ENCODE measurements at places on chromosomes 13 and 19.

GRCh38 chr19:54172471-54173358 lies at the start of gene TMC4:
TSS of gene TMC4 (minus strand) at chr19:54173160. CDS start at chr19:54173117, 43 bp downstream.
- DNase-seq = no peak

- no peak for DNase-seq
These were observed 198.1 kb downstream of the ZNF486 start for GRCh38 chr19:20365146-20365545.

DNA sequence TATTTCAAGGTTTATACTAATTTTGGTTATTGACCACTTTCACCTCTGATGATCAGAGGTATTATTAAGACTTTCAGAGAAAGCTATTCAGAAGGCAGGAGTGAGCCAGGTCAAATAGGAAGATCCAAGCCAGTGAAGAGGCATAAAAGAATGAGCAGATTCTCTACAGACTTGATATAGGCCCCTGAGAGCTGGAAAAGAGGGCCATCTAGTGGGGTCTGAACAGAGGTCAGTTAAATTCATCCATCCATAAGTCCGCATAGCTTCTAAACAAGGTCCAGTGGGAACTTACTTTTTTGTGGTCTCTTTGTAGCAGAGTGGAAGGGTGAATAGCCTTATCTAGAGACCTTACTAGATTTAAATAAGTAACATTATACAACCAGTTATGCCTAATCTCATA lies 126.6 kb upstream of the UFM1 start:
- no peak for DNase-seq

DNA sequence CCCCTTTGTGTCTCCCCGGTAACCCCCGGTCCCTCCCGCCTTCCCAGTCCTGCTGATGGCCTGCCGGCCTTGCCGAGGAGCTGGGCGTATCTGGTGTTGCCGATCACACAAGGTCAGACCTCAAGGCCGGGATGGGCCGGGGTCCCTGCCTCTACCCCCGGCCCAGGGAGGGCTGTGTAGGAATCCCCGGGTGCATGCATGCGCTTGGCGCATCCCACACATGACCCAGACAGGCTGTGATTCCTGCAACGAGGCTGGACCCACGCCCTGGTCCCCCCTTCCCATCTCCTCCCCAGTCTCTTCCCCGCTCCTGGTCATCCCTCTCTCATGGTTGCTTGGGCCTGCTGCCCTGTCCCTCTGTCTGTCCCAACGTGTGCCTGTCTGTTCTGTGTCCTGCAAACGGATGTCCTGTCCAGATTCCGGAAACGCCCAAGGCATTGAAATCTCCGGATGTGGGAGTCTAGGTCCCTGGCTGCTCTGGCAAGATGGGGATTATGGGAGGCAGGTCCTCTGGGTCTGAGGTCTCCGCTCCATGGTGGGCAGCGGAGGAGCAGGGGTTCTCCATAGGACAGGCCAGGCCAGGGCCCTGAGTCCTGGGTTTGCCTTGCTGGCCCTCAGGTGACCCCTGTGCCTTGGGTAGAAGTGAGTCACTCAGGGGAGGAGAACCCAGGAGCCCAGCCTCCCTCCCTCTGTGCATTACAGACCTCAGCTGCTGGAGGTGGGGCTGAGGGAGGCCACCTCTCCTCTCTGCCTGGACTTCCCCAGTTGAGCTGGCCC lies 1.6 kb downstream of the PKN1 start:
- DNase-seq = no peak

DNA sequence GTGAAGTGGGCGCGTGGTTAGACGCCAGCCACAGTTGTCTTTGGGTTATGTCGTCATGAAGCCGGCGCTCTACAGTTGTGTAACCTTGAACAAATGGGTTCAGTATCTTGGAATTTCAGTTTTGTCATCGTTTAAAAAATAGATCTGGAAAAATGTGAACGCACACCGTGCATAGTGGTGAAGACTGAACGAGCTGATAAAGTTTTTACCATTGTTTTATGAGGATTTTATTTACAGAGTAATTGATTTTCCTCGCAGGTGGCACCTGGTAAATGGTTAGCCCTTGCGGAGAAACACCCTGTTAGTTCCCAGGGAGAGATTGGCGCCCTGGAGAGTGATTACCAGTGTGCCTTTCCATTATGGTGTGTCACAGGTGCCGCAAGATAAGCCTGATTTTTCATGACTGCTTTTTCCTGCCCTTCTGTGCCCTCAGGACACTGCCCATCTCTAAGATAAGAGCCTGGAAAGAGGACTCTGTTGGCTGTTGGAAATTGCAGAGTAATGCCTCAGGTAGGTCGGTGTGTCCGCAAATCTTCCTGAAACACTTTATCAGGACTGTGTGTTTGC lies 577 bp downstream of the ZNF181 start:
- peak; percentile 48 for DNase-seq

DNA sequence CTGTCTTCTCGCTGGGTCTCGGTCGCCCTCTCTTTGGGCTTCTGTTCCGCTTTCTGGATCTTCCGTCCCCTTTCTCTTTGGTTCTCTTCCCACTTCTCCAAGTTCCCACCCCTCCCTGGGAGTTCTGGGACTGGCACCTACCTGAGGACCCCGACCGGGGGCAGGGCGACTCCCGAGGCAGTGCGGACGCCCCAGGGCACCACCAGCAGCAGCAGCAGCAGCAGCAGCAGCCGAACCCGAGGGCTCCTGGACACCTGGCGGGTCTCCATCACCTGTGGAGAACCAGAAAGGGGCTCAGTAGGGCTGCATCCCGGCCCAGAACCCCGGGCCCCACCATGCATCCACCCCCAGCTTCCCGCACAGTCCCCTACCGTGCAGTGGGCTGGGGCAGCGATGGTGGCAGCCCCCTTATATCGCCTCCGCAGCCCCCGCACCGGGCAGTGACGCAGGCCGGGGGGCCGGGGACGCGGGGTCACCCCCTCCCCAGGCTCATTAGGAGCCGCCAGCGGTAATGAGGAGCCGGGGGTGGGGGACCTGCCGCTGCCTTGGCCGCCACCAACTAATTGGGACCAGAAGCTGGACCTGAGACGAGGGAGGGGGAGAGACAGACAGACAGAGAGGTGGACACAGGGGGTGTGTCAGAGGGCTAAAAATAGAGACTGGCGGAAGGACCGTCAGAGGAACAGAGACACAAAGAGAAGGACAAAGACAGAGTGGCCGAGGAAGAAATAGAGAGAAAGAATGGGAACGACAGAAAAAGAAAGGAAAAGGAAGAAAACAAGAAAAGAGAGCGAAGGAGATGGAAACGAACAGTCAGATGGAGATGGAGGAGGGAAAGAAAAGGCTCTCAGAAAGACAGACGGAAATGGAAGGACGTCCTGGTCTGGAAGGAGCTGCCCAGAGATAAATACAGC lies at the start of gene PTH2:
Gene PTH2, minus strand, starts transcription at position 371 of the 914 bp plus-strand sequence. Its CDS starts 102 bp downstream, at position 269.
- no peak for DNase-seq

DNA sequence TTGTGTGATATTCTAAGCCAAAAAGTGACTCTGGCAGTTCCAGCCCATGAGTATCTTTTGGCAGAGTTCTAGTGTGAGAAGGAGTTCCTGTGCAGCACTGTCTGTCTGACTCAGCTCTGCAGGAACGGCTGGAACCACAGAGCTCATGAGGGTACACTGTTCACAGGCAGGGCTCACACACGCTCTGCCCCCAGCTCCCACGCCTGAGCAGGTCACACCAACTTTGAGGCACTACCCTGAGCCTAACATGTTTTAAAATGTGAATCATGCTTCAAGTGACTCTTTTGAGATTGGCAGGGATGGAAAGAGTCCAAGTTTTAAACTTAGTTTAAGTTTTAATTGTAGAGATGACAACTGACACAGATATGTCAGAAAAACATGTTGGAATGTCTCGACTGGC lies 1203.3 kb downstream of the UQCRFS1 start:
- no peak for DNase-seq

- no peak for DNase-seq
These were observed 20.0 kb upstream of the WTIP start for GRCh38 chr19:34461375-34462100.

DNA sequence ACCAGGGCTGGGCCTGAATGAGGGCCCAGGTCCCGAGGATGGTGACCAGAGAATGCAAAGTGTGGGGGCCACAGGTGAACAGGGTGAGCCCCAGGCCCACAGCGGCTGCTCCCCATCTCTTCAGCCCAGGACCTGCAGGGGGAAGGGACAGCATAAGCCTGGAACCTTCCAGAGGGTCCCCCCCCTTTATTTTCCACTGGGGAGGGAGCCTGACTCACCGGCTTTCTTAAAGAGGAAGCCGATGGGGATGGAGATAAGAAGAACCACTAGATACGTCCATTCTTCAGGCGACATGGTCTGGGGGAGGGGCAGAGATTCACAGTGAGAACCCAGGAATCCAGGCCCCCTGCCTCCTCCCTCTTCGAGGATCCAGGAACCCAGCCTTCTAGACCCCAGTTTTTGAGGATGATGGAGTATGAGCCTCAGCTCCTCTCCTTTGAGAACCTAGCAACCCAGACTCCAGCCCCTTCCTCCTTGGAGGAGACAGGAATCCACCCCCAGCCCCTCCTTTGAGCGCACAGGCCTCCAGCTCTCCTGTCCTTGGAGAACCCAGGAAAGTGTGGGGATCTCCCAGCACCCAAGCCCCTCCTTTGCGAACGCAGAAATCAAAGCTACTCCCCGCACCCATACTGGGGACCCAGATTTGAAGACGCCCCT lies 1.0 kb downstream of the MBOAT7 start:
- no peak for DNase-seq

GRCh38 chr19:40588110-40588854 lies 11.6 kb downstream of the SHKBP1 start:
- DNase-seq = no peak

GRCh38 chr19:15463861-15464371 lies 428 bp downstream of the RASAL3 start:
- peak; percentile 66 for DNase-seq

GRCh38 chr13:60282186-60282585 lies 114.8 kb upstream of the TDRD3 start:
- DNase-seq = no peak

- DNase-seq = no peak
These were observed 2.3 kb downstream of the ARHGAP35 start for GRCh38 chr19:46862974-46863632.

GRCh38 chr19:49929611-49930482 lies 543 bp upstream of the NUP62 start:
- DNase-seq = peak; percentile 92

- DNase-seq = no peak
These were observed 349.0 kb downstream of the EFNB2 start for GRCh38 chr13:106186366-106187030.

DNA sequence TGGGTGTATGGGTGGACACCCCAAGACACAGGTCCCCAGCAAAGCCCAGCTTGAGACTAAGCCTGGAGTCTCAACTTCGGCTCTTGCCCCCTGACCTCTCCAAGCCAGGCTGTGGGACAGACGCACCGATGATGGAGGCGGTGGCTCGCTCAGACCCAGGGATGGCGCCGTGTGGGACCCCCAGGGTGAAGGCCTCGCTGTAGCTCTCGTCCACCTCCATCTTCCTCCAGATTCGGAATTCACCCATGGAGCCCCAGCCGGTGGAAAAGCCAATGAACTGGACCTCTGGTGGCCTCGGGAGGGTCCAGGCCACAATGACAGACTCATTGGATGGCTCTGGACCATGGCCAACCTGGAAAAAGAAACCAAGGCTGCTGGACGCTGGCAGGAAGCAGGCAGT lies 39.1 kb downstream of the F2RL3 start:
- DNase-seq = no peak

DNA sequence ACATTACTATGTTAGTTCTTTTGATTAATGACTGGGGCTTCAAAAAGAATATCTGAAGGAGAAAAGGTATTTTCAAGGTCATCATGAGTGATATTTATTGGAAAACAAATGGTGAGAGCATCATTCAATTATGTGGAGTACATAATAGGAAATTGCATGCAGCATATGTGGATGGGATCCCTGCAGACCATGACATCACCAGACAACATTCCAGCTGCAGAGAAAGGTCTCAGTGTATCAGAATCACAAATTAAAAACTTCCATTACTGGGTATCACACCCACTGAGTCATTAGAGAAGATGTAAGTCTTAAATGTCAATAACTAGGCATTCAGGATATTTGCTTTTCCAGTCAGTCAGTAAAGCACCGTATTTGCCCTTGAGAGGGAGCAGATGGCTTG lies 574.4 kb upstream of the SLC10A2 start:
- DNase-seq = no peak

GRCh38 chr13:112356190-112356589 lies 20.0 kb upstream of the SPACA7 start:
- no peak for DNase-seq

DNA sequence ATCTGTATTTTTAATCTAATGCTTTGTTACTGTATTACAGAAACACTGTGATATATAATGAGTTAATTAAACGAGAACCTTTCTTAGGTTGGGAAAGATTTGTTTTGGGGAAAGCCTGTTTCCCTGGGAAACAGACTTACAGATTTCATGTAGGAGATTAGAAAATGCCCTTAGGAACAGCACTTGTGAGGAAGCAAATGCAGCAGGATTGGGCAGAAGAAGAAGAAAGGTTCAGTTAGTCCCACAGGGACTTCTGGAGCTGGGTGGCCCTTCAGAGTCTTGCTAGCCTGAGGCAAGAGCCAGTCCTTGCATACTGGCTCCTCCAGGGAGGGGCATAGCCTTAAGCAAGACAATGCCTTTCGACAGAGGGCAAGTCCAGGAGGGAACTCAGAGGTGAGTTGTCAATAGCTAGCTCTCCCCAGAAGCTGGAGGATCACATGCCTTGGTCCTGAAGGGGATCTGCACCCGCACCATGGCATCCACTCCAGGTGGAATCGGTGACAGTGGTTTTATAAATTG lies 36.8 kb downstream of the N4BP2L1 start:
- DNase-seq = no peak

GRCh38 chr19:43936188-43936587 lies 1.1 kb upstream of the ZNF45 start:
- no peak for DNase-seq

DNA sequence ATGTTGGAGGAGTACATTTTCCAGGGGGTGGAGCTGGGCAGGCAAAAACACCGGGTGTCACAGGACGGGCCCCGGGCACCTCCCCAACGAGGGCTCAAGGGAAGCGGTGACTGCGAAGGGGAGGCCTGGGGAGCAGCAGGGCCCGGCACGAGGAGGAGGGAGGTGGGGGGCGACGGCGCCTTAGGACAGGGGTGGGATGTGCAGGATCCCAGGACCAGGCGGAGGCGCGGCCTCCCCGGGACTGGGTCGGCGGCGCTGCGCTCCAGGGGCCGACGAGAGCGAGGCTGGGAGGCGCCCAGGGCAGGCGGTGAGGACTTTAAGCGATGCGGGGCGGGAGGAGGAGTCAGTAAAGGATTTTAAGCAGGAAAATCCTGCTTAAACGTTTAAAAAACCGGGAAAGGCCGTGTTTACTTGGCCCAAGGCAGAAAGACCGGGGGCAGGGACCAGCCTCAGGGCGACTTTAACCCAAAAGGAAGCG lies 427 bp downstream of the ZNF160 start:
- DNase-seq = no peak

GRCh38 chr13:29918845-29919244 lies 68.4 kb upstream of the UBL3 start:
- no peak for DNase-seq

DNA sequence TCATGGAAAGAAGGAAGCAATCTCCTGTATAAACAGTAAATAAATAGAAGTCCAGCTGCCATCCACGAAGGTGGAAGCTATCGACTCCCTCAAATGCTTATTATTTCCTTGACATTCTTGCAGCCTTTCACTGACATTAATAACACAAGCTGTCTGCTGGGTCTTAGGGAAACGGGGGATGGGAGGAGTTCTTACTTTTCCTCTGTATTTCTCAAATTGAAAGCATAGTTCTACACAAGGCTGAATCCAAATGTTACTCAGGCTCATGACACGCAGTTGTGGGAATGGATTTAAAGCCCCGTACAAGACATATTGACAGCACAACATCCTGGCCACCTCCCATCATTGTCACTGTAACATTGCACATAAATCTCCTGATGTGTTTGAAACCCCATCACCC lies 4.0 kb downstream of the SERPINE3 start:
- DNase-seq = no peak

- DNase-seq = no peak
These were observed 5.3 kb downstream of the MISP start for GRCh38 chr19:756236-756635.
